ENCODE measurements at places on chromosomes 3 and 15.

DNA sequence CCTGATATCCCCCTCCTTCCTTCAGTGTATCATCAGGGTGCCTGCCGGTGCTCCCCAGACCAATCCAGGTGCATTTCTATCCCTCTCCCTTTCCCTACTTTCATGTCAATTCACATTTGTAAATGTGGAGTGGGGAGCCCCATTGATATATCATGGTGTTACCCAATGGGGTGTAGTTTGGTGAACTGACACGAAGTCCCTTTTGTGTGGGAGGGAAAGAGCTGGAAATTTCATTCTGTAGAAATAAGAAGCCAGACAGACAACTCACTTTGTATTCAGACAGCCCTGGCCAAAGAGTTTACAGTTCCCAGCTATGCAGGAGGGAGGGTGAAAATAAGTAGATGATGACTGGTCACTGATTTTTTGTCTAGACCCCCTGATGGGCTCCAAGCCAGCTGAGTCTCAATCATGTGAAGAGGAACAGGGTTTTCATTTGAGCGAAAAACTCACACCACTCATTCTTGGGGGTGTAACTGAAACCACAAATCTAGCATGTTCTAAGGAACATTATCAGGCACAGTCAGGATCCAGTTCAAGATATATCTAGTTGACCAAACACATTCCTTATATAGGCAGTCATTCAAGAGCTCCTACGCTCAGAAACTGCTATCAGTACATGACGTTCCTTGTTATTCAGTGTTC, 58.9 kb downstream of the LMCD1 start:
- DNase-seq, result no peak

DNA sequence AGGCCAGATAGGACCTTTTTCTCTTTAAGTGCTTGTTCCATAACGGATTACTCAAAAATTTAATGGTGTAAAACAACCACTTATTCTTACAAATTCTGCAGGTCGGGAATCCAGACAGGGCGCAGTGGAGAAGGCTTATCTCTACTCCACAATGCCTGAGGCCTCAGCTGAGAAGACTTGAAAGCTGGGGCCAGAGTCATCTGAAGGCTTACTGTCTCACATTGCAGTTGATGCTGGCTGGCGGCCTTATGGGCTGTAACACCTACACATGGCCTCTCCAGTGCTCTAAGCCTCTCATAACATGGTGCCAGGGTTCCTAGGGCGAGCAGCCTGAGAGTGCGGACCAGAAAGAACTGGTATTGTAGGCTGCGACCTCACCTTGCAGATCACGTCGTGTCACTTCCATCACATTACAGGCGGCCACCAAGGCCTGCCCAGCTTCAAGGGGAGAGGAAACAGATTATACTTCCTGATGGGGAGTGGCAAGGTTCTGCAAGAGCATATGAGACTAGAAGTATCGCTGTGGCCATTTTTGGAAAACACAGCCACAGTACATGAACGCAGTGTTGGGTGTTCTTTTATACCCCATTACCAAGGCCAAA, 32.4 kb downstream of the CMTM7 start:
- DNase-seq, result no peak

DNA sequence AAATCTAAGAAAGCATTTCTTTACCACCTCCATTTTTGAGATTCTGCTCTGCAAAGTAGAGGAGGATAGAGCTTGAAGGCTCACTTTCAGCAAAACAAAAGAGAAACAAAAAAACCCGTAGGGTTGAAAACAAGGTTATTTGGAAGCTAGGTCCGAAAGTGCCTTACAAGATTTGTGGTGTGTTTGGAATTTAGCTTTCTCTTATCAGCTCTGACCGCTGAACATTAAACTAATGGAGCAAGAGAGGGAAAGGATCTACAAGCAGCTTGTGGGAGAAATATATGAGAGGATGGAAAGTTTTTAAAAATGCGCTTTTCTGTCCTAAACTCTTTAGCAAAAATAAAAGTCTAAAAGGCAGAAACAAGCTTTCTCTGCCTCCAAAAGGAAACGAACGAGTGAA, 545.5 kb downstream of the NTRK3 start:
- DNase-seq, result no peak

DNA sequence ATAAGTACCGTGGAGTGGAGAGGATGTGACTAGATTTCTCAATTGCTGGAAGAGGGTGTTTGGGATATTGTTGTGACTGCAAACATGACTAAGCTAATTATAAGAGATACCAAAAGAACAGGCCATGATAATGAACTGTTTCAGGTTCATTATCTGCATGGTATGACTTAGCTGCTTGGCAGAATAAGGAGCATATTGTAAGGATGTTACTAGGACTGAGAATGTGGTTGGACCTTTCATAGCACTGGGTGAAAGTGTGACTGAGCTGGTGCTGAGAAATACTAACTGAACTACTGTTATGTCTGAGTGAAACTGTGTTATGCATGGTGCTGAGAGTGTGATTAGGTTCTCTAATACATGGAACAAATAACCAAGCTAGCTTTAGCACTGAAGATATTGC, 11.0 kb downstream of the SCN10A start:
- no peak for DNase-seq

- DNase-seq, result peak; percentile 28
Measured at GRCh38 chr3:32340039-32340438, 51.6 kb upstream of the CMTM7 start.

DNA sequence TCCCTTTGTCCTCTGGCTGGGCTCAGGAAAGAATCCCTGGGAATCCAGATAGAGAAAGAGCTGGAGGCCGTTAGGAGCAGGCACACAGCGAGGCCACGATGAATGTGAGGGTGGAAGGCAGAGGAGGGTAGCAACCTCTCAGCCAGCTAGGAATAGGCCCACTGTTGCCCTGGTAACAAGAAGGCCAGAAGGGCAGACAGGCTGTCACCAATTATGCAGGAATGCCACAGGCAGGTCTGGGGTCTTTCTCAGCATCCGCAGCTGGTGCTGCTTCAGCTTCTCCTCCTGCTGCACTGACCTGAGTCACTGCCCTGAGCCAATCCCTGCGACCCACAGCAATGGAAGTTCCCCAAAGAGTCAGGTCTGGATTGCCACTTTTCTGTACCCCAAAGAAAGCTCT, 62.8 kb upstream of the C3orf80 start:
- DNase-seq, result peak; percentile 57

GRCh38 chr15:101349047-101349951, 54.3 kb upstream of the SNRPA1 start:
- no peak for DNase-seq

DNA sequence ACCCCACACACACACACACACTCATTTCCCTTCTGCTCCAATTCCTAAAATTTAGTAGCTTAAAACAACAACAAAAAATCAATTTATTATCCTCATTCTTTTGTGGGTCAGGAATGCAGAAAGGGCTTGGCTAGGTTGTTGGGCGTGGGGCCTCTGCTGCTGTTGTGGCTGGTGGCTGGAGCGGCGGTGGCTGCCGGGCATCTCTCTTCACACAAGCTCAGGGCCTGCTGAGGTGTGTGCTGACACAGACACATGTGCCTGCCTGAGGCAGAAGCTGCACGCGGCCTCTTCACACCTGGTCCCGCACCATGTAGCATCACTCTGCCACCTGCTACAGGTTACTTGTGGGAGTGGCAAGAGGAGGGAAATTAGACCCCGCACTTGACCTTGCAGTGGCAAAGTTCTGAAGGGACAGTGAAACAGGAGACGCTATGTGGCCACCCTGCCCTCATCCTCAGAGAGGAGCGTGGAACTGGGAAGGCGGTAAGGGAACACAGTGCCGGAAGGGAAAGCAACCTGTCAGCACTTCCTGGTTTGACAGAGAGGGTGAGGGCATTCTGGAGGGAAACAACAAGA, 64.0 kb upstream of the PRR20G start:
- no peak for DNase-seq

GRCh38 chr3:177104299-177104992, 92.8 kb downstream of the TBL1XR1 start:
- no peak for DNase-seq

DNA sequence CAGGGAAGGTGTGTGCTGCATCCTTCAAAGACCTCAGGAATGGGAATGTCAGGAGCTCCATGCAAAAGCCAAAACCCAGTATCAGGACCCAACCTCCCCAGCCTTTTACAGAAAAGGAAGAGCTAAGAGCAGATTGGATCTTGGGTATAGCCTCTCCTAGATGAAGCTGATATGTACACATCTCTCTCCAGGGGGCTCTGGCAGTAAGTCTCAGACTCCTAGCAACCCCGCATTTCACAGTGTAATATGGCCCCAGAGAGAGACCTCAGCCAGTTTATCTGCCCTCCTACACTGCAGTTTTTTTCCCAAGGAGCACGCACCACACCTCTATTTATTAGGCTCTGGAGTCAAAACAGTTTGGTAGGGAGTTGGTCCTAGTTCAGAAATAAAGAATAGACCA, 88.2 kb downstream of the RBPMS2 start:
- DNase-seq, result no peak

DNA sequence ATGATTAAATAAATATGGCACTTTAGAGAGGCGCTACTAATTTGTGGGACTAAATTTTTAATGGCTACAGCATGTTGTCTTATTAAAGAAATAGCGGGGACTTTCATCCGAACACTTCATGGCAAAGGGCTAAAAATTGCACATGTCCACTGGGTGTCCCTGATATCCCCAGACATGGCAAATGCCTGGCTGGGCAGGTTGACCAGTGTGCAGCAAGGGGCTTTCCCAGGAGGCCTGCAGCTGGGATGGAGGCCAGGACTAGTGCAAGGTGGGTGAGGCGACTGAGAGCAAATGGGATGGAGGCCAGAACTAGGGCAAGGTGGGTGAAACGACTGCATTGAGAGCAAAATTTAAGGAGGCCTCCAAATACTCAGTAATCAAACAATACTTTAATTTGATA, 167.4 kb upstream of the SMAD3 start:
- DNase-seq, result no peak
